ENCODE measurements at places on chromosomes 2 and 18. TPM values are rescaled to one million over a fixed set of nuclear protein-coding genes. Genes with fewer than 3 reads are reported as not detected.
A peak's percentile ranks its signal among the peaks of the same experiment; 100 is the strongest.

DNA sequence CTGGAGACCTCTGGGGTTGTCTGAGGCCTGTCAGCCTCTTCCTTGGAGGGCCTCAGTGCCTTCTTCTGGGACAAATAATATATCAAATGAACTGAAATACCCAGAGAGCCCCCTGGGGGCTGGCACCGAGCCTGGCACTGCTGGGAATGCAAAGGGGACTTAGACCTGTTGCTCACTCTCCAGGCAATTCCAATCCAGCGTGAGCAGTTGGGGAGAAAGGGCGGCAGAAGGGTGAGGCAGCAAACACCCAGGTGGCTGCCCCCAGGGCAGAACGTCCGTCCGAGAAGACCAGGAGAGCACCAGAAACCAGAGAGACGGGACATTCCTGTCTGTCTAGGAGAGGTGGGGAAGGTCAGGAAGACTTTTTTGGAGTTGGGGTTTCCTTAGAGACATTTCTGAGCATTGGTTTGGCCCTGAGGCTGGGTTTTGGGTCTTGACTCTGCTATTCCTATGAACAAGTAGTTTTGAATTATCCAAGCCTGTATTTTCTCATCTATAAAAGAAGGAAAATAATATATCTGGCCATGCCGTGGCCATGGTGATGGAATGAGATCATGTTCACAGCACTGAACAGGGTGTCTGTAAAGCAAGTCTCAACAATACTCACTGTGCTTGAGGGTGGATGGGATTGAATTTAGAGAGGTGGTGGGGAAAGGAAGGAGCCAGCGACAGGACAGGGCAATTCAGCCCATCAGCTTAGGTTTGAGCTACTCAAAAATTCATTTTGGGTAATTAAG, 44.3 kb upstream of the ZBTB7C start:
- no peak for DNase-seq

DNA sequence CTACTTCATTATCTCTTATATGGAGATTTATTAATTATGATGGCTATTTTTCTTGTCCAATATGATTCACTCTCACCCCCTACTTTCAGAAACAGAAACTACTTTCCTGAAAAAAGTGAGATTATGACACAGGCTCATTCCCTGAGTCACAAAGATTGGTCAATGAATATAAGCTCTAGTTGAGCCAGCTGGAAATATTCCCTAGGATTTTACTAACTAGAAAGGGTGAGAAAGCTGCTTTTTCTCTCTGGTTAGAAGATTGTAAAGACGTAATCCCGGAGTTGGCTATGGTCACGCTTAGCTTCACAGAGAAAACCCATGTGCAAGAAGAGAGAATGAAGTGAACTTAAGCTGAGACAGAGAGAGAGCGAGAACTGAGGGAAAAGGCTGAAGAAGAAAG, 223.7 kb upstream of the SMAD7 start:
- no peak for DNase-seq

DNA sequence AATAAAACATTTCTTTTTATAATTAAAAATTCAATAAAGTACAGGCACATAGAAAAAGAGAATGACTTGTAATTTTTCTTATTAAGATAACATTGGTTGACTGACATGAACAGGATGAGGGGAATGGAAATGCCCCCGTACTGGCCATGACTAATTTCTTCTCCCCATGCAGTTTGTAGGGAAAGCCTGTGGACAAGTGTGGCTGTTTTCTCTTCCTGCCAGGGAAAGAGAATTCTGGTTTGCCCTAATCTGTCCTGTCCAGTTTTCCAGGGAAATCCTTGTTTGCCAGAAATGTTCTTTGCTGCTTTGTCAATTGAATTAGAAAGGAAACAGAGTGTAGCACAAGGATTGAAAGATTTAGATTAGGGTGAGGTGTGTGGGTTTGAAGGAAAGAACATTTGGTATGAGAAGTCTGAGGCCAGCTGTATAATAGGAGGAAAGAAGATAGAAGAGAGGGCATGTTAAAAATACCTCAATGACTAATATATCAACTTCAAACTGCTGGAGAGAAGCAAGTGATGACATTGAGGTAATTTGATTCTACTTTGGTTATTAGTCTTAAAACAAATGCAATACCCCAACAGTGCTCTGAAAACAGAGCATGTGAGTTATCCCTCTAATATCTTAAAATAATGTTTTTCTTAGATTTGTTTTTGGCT, 593.9 kb upstream of the ZNF804A start:
- peak; percentile 1 for DNase-seq

The CCDC68 gene
- total RNA-seq: 1.2 TPM

The KANSL1L gene
- 99.1 TPM for total RNA-seq

The RGPD3 gene
- 1.2 TPM for total RNA-seq
